ENCODE measurements at places on chromosomes 1 and 21.

- DNase-seq = no peak
Observed at GRCh38 chr1:156717351-156717750, 10.9 kb upstream of the METTL25B start.

- no peak for DNase-seq
Observed at GRCh38 chr1:30444850-30445249, 278.5 kb downstream of the MATN1 start.

GRCh38 chr1:40948741-40949443, 30.6 kb upstream of the CTPS1 start:
- DNase-seq = peak; percentile 23

- DNase-seq = no peak
Observed at GRCh38 chr1:77175230-77175844, 43.9 kb downstream of the PIGK start.

DNA sequence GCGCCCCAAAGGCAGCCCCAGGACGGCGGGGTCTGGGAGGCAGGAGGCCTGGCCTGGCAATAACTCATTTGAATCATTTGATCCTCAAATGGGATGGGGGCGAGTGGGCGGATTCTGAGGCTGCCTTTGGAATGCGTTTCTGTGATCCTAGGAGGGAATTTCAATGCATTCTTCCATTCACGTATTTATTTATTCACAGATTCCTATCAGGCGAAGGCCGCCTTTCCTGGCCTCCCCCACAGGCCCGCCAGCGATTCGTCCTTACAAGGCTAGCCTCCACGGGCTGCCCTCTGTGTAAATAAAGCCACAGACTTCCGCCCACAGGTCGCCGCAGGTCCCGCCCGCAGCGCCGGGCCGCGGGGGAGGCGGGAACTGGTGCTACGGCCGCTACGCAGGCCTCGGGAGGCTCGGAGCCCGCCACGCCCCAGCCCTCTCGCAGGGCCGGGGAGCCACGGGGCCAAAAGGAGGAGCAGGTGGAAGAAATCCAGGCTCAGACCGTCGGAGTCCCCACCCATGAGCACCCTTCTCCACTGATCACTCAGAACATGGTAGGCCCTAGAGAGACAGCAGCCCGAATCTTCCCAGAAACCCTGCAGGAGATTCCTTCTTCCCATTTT, 31.3 kb upstream of the JUN start:
- DNase-seq = peak; percentile 62

GRCh38 chr1:87024936-87025540, 110.6 kb downstream of the HS2ST1 start:
- DNase-seq = peak; percentile 41

DNA sequence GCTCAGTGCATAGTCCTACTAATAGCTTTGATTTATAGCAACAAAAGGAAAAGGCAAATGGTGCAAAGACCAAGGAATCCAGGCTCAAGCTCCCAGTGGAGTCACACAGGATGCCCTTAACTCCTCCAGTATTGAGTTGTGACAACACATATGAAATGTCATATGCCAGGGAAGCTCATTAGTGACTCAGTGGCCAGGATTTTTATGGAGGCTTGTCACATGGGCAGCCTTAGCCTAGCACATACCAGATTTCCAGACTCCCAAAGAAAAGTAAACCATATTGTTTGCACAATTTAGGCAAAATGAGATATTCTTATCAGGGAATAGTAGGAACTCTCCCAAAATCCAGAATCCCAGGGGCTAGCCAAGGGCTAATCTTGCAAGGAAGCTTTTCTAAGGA, 129.2 kb downstream of the MAGI3 start:
- DNase-seq = no peak

- no peak for DNase-seq
Observed at GRCh38 chr1:198927129-198927528, 288.3 kb downstream of the PTPRC start.

GRCh38 chr1:202348005-202348508, 442 bp upstream of the PPP1R12B start:
- no peak for DNase-seq

GRCh38 chr21:27555996-27556395, 589.1 kb upstream of the ADAMTS5 start:
- DNase-seq = no peak

GRCh38 chr1:36768486-36769178, 265.7 kb downstream of the GRIK3 start:
- DNase-seq = no peak

DNA sequence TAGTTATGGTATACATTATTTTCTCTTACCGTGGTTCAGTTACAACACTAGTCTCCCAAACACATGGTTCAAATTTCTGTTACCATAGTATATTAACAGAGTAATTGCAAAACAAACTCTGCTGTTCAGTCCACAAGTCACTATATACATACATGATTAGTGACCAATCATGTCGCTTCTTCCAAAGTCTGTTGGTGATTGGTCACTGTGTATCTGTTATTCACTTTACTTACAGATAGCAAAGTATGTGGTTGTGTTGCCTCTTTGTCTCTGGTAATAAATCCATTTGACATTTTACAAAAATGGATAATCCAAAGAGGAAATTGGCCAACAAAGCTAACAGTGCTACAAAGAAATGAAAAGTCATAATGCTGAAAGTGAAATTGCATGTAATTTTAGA, 107.2 kb downstream of the RABGAP1L start:
- DNase-seq = no peak

GRCh38 chr1:84975035-84975434, 21.9 kb downstream of the MCOLN2 start:
- no peak for DNase-seq

- no peak for DNase-seq
Observed at GRCh38 chr1:31987135-31987619, 26.5 kb upstream of the KHDRBS1 start.

- DNase-seq = no peak
Observed at GRCh38 chr1:176517484-176517883, 54.5 kb downstream of the PAPPA2 start.

- DNase-seq = no peak
Observed at GRCh38 chr1:10649517-10650201, 146.8 kb downstream of the CASZ1 start.

DNA sequence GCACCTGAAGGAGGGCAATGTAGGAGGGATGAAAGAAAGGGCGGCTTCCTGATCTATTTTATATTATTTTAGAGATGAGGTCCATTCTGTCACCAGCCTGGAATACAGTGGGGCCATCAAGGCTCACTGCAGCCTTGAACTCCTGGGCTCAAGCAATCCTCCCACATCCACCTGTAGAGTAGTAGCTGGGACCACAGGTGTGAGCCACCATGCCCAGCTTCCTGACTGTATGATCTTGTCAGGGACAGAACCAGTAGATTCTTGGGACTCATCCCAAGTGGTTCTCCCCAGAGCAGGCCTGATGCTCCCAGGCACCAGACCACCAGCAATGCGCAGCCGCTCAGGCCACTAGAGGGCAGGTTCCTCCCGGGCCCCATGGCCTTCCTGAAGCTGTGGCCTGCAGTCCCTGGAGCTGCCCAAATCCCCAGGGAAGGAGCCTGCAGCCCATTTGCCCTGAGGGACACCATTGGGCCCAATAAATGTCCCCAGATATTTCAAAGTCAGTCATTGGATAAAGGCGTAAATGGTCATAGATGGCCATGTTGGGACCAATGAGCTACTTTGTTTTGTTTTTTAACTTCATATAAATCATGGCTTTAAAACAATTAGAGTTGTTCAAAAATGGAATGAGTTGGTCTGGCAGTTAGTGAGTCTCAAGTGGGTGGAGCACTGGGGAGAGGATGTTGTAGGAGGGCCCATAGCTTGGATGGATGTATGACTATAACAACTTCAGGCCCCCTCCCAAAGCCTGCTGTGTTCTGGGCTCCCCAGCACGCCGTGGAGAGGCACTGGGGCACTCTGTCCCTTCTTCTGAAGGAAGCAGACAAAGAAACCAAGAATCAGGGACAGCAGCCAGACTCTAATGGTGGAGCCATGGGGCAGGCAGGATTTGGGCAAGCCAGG, 44.7 kb upstream of the GOLT1A start:
- DNase-seq = peak; percentile 41

DNA sequence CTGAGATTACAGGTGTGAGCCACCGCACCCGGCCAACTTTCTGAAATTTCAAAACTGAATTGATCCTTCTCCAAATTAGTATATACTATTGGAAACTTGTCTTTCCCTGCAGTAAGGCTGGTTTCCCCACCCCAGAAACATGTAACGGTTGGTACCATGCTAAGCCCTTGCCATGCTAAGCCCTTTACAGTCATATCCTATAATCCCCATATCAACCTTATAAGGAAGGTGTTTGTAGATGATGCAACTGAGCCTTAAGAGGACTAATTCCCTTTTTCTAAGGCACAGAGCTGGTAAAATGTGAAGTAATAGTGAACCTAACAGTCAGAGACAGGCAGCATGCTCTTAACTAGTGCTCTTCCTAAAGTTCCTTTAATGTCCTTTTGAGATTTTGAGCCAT, 413.7 kb downstream of the DISC1 start:
- no peak for DNase-seq

- DNase-seq = no peak
Observed at GRCh38 chr1:223019256-223019655, 123.8 kb downstream of the TLR5 start.

All from SHP77 (cell line).